Glutamatergic neuron (in vitro differentiated cells): ENCODE measurements at places on chromosomes 3 and 15.

DNA sequence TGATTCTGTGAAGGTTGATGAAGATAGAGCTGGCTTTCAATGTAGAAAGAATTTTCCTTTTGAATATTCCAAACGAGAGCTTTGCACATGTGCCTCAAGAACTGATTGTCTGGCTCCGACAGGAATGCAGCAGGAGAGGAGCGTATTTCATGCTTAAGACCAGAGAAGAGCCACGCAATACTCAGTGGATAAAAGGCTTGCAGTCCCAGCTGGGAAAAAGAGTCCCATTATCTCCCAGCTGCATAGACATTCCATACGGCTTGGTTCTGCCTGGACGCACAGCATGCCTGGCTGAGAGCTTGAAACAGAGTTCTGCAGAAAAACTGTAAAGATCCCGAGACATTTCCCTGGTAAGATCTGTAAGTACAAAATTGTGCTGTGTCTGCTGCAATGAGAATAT is at the start of gene CNTN6:
Gene CNTN6 (plus strand): TSS at position 254 of the 400 bp plus-strand sequence. CDS start 54,985 bp downstream, outside the sequence.
- DNase-seq: peak; percentile 43

DNA sequence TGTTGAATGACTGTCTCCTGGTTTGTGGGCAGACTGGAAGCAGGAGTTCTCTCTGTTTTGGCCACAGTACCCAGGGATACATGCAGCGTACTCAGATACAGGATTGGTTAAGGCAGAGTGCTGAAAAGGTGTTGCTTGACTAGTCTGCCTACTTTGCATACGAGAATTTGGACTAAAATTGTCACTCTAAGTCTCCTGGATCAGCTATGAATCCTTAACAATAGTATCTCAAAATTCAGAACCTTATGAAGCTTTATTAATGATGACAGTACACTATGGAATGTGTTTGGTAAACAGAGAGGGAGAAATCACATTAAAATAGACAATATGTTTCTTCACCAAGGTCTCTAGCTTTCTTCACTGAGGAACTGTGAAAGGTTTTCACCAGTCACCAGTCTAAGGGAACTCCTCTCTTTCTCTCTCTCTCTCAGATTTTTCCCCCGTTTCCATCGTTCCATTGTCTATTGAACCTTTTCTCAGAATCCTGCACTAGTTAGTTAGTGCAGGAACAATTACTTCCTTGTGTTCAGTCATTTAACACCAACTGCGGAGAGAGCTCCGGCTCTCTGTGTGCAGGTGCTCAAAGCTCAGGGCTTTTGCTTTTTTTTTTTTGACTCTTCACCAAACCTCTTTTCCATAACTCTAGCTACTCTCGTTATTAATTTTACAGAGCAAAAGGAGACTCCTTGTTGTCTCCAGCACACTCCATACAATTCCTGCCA is 85.9 kb upstream of the FNDC3B start:
- no peak for DNase-seq

DNA sequence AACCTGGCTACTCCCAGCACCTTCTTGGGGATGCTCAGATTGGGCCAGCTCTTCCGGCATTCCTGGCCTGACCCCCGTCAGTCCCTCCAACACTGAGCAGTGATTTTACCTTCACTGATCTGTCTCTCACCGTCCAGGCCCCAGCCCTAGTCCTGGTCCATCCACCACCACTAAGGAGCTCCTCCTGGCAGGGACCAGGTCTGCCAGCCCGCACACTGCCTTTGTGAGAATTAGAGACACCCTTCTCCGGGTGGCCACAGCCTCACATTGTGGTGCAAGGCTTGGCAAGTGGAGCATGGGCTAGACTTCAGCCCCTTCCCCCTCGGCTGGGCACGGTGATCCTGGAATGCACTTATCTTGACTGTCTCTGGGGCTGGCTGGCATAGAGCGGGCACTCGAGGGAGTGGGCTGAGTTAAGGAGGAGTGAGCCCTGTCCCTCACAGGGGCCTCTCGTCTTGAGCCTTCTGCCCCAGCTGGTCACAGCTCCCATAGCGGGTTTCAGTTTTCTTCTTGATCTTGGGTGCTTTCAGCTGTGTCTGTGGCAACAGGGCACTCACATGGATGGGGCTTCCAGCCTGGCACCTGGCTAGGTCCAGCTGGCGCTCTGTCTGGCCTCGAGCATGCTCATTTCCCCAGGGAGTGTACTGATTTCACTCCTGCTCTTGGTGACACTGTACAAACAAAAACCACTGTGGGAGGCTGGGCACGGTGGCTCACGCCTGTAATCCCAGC is 53.9 kb downstream of the LINGO1 start:
- no peak for DNase-seq

DNA sequence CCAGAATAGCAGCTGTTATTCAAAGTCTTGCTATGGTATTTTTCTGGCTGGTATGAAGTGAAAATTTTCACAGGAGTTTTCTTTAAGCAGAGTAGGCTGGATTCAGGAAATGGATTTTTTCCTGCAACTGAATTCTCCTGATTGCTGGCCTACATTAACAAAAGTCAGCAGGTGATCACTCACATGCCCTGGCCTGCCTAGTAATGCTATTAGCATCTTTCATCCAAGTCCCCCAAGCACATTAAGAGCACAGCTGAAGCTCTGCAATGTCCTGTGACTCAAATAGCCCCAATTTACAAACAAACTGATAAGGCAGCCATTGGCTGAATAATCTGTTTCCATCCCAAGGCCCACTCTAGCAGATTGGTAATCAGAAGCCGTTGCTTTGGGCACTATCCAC is 688.3 kb upstream of the LMCD1 start:
- DNase-seq: no peak

DNA sequence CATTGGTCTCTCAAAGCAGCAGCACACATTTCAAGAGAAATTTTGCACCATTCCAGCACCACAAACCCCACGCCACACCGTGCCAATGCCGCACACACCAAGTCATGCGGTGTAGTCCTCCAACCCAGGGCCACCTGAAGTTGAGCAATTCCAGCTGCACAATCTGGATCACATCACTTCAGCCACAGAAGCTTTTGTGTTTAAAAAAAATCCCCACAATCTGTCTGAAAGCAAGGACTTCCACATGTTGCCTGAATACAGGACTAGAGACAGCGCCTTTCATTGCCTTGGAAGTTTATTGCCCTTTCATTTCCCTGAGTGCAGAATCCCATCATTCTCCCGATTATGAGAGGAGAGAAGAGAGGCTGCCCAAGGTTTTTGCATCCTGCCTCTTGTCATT is 175.6 kb upstream of the BCL6 start:
- no peak for DNase-seq

DNA sequence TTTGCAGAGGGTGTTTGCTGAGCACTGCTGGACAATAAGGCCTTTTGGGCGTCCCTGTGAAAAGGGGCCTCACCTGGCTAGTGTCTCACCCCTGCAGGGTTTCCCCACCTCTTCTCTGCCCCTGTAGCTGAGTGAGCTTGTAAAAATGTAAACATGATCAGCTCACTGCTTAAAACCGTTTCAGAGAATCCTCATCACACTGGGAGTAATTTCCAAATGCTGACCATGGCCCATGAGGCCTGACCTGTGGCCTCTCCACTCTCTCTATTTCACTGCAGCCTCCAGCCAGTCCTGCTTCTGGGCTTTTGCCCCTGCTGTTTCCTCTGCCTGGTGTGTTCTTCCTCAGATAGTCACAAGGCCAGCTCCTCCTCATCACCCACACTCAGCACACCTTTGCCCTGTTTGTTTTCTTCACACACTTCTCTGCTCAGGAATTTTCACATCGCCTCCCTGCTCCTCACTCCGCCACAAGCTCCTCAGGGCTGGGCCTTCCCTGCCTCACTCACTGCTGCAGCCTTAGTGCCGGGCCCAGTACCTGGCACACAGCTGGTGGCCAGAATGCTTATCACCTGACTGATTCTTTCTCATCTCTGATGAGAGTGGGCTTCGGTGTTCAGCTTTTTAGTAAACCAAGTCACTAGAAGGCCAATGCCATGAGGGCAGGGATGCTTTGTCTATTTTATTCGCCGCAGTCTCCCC is 79.3 kb upstream of the SEC13 start:
- DNase-seq: no peak

GRCh38 chr3:172607305-172608121 is 84.3 kb upstream of the TNFSF10 start:
- DNase-seq: no peak

DNA sequence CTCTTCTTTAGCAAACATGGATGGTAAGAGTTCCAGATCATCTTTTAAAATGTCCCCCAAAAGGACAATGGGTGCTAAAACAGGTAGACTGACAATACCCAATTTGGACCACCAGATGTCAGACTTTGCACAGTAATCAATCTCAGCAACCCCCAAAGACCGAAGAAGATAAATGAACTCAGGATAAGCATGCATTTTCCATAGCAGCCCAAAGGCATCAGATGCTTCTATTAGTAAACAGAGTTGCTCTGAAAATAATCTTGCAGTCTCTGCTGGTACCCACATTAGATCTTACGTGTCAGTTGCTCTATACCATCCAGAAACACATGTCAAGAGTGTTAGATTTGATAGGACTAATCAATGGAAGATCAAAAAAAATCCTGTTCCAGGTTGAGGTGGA is 20.6 kb downstream of the MYH15 start:
- no peak for DNase-seq

DNA sequence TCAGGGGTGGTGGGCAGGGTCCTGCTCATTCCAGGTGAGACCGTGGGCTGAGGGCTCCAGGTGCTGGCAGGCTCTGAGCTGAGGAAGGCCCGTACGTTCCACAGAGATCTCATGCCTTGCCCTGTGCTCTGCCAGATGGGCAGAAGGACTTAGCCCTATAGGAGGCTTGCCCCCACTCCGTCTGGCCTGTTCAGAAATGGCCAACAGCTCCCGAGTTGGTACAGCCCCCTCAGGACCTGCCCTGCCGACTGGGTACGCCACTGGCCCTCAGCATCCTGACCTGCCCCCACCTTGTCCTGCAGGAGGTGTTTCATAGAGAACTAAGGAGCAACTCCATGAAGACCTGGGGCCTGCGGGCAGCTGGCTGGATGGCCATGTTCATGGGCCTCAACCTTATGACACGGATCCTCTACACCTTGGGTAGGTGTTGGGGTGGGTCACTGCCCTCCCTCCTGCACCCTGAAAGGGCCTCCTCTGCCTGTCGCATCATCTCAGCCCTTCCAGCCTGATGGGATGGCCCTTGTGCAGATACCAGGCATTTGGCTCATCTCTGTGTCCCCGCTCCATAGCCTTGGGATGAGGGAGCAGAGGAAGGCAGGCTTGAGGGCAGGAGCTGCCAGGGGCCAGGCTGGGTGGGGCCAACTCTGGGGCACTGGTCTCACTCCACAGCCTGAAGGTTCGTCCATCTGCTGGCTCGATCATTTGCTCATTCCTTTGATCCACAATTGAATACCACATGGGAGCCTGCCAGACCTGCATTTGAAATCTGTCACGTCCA is 14.2 kb downstream of the TMEM43 start:
- no peak for DNase-seq
